ENCODE measurements at places on chromosomes 13 and 19. TPM values are rescaled to one million over a fixed set of nuclear protein-coding genes. Genes with fewer than 3 reads are reported as not detected.

GRCh38 chr13:36046672-36047071 is 84.5 kb downstream of the DCLK1 start:
- DNase-seq: no peak

GRCh38 chr19:3520166-3521103 is 14.3 kb downstream of the FZR1 start:
- peak; percentile 62 for DNase-seq

DNA sequence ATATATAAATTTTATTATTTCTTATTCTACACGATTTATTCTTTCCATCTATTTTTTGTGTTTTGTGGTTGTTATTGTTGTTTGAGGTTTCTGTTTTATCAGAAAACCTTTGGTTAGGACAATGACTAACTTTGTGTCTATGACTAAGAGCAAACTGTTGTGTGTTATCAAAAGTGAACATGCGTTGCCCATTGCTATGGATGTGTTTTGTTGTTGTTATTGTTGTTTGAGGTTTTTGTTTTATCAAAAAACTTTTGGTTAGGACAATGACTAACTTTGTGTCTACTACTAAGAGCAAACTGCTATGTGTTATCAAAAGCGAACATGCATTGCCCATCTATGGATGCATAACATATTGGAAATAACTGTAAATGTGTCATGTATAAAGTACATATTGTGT is 692.3 kb downstream of the SLITRK1 start:
- DNase-seq: no peak

DNA sequence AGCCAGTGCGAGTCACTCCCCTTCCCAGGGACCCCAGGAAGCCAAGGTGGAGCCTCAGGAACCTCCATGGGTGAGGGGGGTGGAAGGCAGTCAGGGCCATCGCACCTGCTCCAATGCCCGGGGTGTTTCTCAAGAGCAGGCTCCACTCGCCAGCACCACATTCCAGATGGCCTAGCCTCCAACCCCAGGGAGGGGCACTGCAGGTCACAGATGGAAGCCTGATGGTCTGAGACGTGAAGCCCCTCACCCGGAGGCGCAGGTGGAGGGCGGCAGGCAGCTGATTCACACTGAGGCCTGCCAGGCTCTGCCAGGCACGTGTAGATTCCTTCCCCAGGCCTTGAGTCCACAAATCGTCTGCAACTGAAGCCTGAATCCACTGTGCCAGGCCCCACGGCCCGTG is 23.0 kb upstream of the ISYNA1 start:
- no peak for DNase-seq

- no peak for DNase-seq
Measured at GRCh38 chr19:4149518-4150288, 3.7 kb upstream of the CREB3L3 start.

DNA sequence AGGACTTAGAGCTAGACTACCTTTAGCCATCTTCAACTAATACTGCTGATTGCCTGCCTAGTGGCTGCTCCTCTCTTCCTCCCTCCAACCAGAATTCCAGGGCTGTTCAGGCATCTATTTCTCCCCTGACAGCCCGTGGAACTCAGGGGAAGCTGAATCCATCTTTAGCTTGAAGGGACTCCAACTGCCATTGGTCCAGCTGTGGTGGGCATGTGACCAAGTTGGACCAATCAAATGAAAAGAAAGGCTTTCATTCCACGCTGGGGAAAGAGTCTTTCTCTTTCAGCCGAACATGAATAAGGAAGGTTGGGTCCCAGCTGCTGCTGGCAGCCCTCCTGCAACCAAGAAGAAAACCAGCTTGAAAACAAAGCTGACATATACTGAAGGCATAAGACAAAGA is 168.5 kb upstream of the OBI1 start:
- DNase-seq: peak; percentile 38

MVB12A gene
- 60.3 TPM for total RNA-seq

GRCh38 chr13:72565893-72566292 is 161.5 kb downstream of the MZT1 start:
- peak; percentile 63 for DNase-seq

- DNase-seq: no peak
Measured at GRCh38 chr13:90622541-90622940, 724.9 kb upstream of the MIR17HG start.

CCDC97 gene
- 9.7 TPM for total RNA-seq

ANKRD27 gene
- total RNA-seq: 48.7 TPM

DNA sequence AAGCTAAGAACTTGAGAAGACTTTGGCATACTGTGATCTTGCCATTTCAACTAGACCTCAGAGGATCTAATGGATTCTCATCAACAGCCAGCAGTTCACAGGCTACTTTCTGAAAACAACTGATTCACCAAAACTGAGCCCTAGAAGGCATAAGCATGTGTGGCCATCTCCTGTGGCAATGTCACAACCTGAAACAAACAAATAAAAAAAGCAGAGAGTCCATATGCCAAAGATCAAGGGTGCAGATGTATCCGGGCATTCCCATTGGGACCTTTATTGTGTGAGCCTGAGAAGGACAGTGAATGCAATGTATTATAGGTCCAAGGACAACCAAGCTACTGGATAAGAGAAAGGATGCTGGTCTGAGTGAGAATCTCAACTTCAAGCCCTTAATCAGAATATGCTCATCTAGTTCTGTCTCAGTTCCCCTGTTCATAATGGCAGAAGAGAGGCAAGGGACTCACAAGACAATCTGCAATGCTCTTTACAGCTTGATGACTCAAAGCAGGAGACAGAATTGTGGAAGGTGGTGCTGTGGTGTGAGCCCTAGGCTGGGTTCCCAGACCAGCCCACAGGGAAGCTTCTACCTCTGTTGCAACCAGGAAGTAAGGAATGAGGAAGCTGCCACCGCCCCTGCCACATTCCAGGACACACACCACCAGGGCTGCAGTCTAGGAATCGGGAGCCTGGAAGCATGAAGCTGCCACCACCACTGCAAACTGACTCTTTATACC is 133.7 kb downstream of the RAP2A start:
- DNase-seq: peak; percentile 8

DNA sequence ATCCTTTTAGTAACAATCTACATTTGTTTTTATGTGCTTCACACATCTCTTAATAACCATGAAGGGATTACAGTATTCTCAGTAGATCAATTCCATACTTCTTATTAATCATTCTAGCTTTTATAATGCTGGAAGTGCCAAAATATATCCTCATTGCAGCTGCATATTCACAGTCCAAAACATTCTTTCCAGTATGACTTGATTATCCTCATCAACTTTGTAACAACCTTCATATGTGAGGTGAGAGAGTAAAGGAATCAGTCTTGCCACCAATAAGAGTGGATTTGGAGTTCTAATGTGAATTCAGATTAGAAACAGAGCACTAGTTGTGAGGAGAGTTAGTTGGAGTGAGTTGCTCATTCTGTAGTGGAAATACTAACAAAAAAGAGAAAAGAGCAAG is 208.0 kb upstream of the SPRY2 start:
- no peak for DNase-seq

DNA sequence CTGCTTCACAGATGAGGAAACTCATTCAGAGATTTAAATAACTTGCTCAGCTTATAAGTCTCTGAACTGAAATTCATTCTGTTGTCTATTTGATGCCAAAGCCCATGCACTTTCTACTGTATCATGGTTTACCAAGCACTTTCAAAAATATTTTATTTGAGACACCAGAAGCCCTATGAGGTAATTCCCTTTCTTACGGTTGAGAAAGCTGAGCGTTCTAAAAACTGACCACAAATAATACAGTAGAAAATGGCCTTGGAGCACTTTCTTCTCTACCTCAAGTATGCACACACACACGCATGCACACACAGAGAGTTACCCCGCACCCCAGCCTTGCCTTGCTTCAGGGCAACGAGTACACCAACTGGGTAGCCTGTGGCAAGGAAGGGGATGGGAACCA is 228.5 kb downstream of the RFC3 start:
- no peak for DNase-seq

GRCh38 chr13:59464926-59465325 is 698.8 kb downstream of the DIAPH3 start:
- no peak for DNase-seq

C13orf42 gene
- total RNA-seq: 24.5 TPM

THSD8 gene
- 0.38 TPM for total RNA-seq

- peak; percentile 84 for DNase-seq
Measured at GRCh38 chr19:38003438-38004185, 96.6 kb downstream of the SIPA1L3 start.

DNA sequence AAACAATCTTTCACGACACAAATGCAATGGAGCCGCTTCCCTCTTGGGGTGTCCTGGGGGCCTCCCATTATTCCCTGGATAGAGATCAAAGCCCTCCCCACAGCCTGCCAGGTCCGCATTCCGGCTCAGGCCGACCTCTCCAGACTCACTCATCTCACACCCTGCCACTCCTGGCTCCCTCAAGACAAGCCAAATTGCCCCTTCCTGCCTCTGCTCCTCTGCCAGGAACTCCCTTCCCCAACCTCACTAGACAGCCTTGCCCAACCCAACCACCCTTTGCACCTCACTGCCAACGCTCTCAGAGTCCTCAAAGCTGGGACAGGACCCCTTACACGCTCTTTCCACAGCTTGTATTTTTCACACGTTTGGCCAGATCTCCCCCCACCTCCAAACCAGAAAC is 1.5 kb downstream of the ABHD17A start:
- no peak for DNase-seq

GRCh38 chr19:41410336-41411054 is 12.9 kb downstream of the BCKDHA start:
- DNase-seq: no peak

DNA sequence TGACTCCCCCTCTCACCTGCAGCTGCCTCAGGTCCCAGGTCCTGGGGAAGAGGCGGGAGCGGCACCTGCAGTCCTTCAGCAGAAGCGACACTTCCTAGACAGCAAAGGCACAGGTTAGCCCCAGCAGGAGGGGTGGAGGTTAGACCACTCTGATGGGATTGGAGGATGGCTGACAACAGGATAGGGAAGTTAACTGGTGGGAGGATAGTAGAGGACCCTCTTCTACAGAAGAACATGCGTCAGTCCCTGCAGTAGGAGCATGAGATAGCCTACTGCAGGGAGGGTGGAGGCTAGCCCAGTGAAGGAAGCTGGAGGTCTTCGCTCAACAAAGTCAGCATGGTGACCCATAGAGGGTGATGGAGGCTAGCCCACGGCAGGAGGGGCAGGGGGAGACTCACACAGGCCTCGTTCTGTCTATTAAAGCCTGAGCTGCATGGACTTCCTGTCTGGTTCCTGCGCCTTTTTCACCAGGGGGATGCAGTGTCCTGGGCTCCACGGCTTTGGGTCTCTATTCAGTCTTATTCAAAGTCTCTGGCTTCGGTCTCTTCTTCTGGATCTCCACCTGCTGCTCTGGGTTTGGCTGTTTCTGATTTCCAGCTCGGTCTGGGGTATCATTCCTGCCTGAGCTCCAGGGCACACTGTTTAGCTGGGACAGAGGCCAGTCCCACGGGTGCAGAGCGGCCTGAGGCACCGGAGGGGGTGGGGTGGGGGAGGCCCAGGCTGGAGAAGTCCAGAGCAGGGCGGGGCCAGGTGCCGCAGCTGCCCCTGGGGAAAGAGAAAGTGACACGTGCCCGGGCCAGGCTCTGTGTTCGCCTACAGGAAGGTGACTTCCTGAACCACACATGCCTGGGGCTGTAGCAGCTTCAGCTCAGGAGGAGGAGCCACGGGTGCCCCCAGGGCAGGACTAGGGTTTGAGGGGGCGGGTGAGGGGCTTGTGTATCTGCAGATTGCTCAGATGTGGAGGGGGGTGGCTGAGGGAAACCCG is 7.3 kb downstream of the IFNL3 start:
- peak; percentile 39 for DNase-seq

IL4I1 gene
- 0.50 TPM for total RNA-seq

- DNase-seq: peak; percentile 90
Measured at GRCh38 chr19:18543814-18544475, 572 bp upstream of the FKBP8 start.

DNA sequence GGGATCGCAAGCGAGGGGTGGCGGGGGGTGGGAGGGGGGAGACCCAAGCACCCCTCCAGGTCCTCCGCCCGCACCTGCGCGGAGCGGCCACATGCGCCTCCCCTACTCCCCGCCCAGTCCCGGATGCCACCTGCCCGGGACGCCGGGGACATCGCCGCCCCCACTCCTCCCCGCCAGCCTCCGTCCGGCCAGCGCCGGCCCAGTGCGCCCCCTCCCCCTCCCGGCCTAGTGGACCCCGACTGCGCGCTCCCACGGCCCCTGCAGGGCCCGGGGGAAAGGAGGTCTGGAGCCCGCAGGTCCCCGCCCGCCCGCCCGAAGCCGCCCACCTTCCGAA is 263 bp downstream of the RHPN2 start:
- DNase-seq: peak; percentile 79

SIGLEC5 gene
- total RNA-seq: not detected

DNA sequence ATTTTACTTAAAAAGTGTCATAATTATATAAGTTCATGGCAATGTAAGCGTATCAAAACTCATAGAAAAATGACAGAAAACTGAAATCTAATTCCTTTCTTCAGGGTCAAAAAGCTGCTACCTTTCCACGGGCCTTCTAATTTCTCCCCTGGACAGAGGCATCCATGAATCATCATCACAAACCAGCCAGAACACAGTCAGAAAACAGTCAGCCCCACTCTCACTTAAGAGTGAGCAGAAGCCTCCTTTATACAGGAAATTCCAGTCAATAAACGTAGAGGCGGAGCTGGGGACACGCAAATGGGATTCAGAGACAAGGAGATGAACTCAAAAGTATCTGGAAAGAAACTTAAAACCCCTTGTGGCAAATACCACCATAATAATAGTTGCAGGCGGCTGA is 54.2 kb upstream of the ABCC4 start:
- DNase-seq: no peak

DNA sequence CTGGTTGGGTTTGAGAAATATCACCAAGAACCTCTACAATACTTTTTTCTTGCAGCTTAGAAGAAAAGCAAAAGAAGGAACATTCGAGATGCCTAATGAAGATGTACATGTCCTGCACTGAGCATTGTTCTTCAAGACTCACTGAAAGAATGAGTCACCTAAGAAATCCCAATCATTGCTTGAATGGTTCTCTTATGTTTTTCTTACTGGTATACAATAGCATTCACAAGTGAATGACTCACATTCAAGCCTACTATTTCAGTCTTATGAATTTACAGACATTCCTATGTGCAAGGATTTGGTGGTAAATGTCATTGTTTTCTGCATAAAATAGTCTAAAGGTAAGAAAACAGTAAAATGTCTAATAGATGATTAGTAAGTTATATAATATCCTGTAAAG is 594.6 kb downstream of the PCDH9 start:
- no peak for DNase-seq

ELAVL3 gene
- 1.2 TPM for total RNA-seq

LMTK3 gene
- total RNA-seq: 5.7 TPM

DNA sequence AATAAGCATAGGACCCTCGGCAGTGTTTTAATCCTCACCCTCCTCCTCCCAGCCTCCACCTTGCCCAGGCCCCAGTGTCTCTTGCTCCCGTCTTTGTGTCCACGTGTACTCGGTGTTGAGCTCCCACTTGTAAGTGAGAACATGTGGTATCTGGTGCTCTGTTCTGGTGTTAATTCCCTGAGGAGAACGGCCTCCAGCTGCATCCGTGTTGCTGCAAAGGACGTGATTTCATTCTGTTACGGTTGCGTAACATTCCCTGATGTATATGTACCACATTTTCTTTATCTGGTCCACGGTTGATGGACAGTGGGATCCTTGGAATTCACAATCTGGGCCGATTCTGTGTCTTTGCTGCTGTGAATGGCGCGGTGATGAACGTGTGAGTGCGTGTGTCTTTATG is 44.7 kb upstream of the TFDP1 start:
- DNase-seq: no peak
